Renal cortex interstitium (tissue), 15 donors: ENCODE measurements at places on chromosomes 3 and 15.

GRCh38 chr3:56115199-56115598 is 353.1 kb downstream of the ERC2 start:
- DNase-seq, result no peak

GRCh38 chr3:99758502-99759177 is 59.0 kb upstream of the CMSS1 start:
- DNase-seq, result no peak

DNA sequence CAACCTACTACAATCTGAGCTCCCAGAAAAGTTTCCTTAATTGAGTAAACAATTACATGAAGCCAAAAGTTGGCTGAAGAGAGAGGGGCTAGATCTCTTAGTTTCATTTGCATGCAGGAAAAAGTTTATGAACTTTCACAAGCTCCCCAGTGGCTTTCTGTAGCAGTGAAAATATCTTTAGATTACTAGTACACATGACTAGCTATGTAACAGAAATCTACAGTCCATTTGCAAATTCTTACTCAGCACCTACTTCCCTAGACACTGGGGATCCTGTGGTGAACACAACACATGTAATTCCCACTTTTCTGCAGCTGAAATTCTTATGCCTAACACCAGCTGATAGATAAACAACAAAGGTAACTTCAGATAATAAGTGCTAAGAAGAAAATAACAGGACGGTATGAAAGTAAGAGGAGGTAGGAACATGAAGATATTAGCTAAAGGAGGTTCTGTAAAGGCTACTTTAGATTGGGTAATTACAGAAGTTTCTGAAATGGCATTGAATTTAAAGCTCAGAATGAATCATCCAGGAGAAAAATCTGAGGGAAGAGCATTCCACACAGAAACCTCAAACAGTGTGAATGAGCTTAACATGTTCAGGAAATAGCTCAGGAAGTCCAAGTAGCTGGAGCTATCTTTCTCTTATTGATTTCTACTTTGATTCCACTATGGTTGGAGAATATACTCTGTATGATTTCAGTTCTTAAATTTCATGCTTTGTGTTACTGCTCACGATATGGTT is 204.8 kb downstream of the MAGI1 start:
- no peak for DNase-seq

DNA sequence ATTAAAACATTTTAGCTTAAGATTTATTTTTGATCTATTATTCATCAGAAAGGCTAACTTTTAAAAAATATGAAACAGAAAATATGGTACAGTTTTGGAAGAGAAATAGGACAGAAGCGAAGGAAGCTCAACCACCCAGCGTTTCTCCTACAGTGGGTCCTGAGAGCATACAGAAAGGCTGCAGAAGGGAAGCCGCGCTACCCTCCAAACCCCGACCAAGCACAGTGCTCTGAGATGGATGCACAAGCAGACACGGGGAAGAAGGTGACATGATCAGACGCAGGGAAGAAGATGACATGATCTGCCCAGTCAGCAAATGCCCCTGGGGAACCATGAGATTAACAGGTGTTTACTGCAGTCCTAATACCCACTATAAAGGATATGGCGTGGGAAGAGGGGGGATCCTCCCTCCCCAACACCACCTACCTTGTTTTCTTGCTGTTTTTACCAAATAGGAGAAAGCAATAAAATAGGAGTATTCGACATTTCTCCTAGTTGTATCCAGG is 14.4 kb downstream of the DCUN1D1 start:
- no peak for DNase-seq

DNA sequence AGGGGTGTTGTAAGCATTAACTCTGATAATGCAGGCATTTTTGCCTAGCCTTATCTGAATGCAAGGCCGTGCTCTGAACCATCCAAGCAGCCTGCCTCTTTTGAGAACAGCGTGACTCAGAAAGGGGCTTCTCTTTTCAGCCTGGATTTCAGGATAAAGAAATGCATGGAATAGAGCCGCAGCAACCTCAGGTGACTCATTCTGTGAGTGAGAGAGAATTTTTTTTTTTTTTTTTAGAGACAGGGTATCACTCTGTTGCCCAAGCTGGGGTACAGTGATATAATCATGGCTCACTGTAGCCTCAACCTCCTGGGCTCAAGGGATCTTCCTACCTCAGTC is 20.6 kb upstream of the PDE8A start:
- no peak for DNase-seq

- no peak for DNase-seq
Measured at GRCh38 chr3:154229217-154229590, 95.1 kb downstream of the DHX36 start.

DNA sequence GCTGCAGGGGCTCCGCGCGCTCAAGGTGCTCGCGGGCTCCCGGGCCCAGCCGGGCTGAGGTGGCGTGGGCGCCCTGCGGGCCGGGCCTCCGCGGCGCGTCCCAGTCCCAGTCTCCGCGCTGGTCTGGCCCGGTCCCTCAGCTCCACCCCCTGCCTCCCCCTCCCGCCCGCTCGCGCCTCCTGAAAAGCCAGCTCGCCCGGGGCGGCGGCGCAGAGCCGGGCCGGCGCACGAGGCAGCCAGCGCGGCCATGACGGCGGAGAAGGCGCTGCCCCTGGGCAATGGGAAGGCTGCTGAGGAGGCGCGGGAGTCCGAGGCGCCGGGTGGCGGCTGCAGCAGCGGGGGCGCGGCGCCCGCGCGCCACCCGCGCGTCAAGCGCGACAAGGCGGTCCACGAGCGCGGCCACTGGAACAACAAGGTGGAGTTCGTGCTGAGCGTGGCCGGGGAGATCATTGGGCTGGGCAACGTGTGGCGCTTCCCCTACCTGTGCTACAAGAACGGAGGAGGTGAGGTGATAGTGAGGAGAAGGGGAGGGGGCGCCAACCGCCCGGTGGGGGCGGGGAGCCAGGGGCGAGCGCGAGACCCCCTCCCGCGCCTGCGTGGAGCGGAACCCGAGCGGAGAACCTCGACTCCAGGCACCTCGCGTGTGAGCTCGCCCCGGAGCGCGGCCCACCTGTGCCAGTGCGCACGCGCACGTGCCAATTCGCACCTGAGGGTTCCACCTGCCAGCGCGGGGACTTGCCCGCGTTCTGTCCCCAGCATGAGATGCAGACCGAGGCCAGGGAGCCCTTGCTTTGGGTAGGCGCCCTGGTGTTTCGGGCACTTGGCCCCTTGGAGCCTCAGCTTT is at the start of gene SLC6A11:
SLC6A11 (plus strand) TSS at position 210 of the 844 bp plus-strand sequence; CDS start at position 248, 38 bp downstream.
- no peak for DNase-seq
